ENCODE measurements at places on chromosomes 1 and 21. TPM values are rescaled to one million over a fixed set of nuclear protein-coding genes. Genes with fewer than 3 reads are reported as not detected.

GRCh38 chr1:108624069-108624468 lies 36.8 kb downstream of the HENMT1 start:
- no peak for DNase-seq

DNA sequence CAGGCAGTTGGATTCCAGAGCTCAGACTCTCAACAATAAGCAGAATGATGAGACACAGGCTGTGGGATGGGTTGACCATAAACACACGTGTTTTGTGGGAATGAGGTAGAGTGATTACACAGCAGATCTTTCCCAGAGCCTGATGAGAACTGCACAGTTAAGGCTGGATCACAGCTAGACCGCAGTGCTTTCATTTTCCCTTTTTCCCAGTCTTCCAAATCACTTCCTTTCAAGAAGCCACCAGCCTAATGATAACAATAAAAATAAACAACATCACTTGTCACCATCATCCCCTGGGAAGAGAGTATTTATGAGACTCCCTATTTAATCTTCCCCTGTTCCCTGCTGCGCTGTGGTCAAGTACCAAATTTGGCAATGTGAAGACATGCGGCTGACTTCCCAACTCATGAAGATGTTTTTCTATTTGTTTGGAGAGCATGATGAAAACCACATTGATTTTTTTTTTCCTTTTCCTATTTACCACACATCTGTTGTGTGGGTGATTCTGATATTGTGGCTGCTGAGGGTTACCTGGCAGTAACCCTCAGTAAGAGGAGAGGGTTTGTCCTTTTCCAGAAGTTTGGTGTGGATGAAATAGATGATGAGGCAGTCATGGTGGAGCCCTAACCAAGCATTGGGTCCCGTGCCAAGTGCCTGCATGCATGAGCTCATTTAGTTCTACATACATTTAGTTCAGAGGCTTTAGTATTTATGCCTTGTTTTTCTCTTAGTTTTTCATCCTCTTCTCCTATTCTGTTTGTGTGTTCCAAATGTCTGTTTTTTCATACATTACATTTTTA lies 248.9 kb upstream of the HOOK1 start:
- no peak for DNase-seq

DNA sequence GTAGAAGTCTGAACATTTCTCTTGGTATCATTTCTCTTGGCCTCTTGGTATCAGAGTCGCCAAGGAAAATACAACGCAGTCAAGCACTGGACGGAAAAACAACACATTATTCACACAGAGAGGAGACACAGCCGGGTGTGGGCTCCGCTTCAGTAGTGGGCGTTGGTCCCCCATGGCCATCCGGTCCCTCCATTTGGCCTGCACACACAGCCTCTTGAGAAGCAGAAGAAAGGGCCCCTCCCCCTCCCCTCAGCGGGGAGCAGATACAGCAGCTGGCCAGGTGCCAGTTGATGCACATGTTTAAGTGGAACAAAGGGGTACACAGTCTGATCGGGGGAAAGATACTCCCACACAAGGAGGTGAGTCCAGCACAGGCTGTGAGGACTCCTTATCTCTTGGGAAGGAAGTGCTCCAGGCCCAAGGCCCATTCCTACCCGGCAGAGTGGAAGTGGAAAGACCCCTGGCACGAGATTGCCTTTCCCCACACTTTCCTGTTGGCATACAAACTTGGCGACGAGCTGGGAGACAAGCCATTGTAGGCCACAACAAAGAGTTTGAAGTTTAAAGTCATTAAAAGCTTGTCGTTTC lies 311.3 kb downstream of the FAM72C start:
- no peak for DNase-seq

The GJA8 gene
- total RNA-seq: not detected

GRCh38 chr1:236568285-236568894 lies 35.9 kb downstream of the HEATR1 start:
- DNase-seq: no peak

- DNase-seq: no peak
Observed at GRCh38 chr1:218426343-218426657, 81.2 kb downstream of the TGFB2 start.

- no peak for DNase-seq
Observed at GRCh38 chr1:70265946-70266345, 44.8 kb downstream of the SRSF11 start.

DNA sequence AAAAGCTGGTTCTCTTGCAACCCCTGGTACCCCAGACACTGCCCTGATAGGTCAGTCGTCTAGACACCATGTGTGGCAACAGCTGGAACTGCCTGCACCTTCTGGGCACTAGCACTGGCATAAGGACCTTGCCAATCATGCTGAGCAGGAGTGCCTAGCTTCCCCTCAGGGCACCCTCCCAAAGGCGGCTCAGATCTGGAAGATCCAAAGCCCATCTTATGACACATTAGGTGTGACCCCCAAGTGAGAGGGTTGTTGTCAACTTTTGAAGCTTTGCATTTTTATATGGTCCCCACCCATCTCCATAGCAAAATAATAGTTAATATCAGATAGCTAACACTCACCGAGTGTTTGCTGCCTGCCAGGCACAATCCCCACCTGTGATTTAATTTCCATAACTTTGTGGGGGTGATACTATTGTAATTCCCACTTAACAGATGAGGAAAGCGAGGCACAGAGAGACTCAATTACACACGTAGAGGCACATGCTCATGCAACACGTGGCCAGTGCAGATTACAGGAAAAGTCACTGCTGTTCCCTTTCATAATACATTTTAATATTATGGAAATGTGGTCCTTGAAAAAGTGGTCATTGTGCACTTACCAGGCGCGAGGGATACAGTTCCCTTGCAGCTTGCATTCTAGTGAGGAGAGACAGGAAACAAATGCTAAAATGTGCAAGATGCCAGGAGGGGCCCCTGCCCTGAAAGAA lies 25.8 kb downstream of the EXOC8 start:
- no peak for DNase-seq

The PAQR6 gene
- 2.5 TPM for total RNA-seq

DNA sequence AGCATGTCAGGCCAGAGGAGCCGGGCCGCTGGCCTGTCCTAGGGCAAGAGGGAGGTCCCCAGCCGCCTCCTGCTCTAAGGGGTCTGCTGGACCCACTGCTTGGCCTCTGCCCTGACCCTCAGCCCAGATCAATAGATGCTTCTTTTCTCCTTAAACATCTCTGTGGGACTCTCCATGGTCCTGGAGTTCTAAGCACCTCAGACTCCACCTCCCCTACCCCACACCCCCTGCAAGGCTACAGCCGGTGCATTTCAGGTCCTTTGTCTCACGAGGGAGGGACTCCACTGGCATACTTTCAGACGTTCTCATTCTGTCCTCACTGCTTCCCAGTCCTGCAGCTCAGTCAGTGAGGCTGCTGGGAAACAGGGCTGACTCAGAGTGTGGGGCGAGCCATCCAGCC lies 11.0 kb downstream of the CNTN2 start:
- DNase-seq: no peak

The TNFRSF4 gene
- 2.3 TPM for total RNA-seq

The STYXL2 gene
- 0.16 TPM for total RNA-seq

- DNase-seq: no peak
Observed at GRCh38 chr1:230414694-230415093, 11.4 kb downstream of the PGBD5 start.

DNA sequence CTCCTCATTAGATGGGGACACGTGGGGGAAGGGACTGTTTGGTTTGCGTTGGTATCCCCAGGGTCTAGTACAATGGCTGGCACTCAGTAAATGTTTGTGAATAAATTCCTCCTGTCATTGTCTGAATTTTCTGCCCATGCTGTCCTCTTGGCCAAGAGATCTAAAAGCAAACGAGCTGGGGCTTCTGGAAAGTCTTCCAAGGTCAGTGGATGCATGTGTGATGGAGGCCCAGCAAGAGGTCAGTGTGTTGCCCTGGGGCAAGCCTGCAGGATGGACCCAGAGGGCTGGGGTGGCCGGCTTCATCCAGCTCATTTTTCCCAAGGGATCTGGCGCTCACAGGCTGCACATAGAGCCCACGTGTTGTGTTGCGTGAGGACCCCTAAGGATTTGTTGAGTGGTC lies 30.0 kb upstream of the JUN start:
- DNase-seq: no peak
